Bone marrow (tissue), 2 donors: ENCODE measurements at places on chromosomes 2 and 18.
A peak's percentile ranks its signal among the peaks of the same experiment; 100 is the strongest.

DNA sequence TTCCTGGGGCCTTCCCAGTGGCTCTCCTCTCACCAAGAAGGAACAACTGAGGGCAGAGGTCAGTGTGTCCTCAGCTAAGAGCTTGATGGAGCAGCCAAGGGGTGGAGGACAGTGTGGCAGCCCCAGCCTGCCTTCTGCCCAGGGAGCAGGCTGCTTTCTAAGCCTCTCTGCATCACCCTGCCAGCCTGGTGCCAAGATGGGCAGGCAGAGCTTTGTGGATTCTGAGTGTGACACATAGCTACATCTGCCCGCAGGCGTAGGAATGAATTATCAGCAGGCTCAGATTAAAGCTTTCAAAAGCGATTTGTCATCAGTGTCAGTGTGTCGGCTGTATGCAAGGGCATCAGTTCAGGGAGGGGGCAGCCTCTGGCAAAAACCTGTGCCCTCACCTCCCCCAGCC, 8.7 kb downstream of the MAL start:
- DNase-seq: no peak

DNA sequence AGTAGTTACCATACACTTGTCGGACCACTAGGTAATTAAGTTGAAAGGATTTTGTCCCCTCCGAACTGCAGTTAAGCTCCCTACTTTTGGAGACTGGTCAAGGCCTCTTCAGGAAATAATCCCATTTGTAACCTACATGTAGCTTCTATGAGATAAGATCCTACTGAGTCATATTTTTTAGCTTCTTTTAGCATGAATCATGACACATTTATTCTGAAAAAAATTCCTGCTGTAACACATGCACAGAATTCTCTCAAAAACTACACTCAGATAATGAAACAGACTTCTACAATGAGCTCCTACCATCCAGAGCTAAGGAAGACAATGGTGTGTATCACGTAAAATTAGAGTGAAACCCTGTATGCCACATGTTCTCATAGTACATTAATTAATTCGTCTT, 100.7 kb upstream of the CCDC195 start:
- no peak for DNase-seq

- no peak for DNase-seq
These were observed 450.8 kb downstream of the DLGAP1 start for GRCh38 chr18:4004183-4004829.

DNA sequence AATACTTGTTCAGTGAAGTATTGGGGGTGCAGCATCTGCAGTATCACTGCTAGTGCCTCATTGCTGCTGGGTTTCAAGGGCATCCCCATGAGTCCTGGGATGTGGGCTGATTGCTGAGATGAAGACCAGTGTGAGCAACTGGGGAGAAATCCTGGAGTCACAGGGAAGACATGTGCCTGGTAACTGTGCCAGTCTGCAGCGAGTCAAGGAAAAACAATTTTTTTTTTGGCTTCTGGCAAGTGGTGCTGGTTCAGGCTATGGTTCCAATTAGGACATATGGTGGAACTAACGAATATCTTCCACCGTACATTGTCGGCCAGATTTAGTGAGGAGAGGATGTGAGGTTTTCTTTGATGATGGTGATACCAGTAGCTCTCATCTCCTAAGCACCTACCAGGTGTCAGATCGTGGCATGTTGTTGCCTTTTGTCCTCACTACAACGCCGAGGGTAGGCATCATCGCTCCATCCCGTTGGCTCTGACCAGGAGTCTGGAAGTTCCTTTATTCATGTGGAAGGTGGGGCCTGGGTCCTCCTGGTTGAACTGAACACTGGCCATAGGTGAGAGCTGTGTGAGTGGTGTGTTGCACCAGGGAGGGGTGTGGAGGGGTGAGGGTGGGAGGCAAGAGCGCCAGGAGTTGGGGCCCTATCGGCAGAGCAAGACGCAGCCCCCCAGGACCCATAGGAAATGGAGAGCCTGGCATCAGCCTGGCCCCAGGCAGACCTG, 118.0 kb upstream of the HS6ST1 start:
- DNase-seq: no peak

- DNase-seq: no peak
These were observed 7.6 kb downstream of the ITGA6 start for GRCh38 chr2:172434821-172435605.

DNA sequence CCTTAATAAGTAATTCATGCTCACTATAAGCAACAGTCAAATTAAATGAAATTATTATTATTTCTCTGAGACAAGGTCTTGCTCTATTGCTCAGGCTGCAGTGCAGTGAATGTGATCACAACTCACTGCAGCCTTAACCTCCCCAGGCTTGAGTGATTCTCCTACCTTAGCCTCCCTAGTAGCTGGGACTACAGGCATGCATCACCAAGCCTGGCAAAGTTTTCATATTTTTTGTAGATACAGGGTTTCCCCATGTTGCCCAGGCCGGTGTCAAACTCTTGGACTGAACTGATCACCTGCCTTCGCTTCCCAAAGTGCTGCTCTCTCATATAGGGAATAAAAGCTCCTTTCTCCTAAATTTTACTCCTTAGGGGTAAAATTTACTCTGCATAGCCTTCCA, 74.9 kb upstream of the GAREM1 start:
- no peak for DNase-seq

GRCh38 chr2:1979569-1979968, 235.3 kb upstream of the PXDN start:
- no peak for DNase-seq

DNA sequence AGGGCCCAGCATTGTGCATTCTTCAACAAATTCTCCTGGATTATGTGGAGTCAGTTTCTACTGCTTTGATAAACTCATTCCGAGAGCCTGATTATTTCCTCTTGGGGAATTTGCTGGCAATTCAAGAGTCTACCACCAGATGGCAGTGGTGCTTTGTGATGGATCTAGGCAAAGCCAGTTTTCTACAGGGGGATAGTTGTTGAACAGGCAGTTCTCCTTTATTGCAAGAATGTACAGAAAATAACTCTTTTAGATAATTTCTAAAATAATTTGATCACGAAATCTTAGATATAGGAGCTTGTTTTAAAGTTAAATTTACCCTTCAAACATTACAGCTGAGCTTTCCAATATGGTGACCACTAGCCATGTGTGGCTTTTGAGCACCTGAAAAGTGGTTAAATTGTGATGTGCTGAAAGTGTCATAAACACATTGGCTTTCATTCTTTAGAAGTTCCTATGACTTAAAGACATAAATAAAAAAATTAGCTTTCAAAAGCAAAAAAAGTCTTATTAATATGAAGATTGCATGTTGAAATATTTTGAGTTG, 66.7 kb upstream of the HAAO start:
- DNase-seq: peak; percentile 34

DNA sequence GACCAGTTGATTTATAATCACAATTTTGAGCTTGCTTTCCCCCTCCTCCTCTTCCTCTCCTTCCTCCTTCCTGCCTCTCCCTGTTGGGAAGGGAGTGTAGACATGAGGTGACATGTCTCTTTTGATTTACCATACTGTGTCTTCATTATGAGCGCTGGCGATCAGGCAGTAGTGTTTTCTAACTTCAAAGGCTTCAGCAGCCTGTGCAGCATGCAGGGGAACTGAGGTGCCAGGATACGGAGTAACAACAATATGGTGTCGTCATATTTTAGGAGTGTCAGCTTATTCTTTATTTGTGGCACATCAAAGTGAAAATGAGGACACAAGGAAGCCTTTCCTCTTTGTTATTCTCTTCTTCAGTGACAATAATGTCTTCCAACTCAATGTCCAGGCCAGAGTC, 864.2 kb downstream of the SLC4A3 start:
- no peak for DNase-seq

GRCh38 chr2:31511376-31511775, 69.4 kb downstream of the SRD5A2 start:
- DNase-seq: no peak

GRCh38 chr2:86176597-86176996, 18.7 kb downstream of the IMMT start:
- no peak for DNase-seq

- no peak for DNase-seq
These were observed 9.5 kb downstream of the HS1BP3 start for GRCh38 chr2:20641123-20641985.

- DNase-seq: no peak
These were observed 4.7 kb upstream of the CFAP65 start for GRCh38 chr2:219045937-219046550.

DNA sequence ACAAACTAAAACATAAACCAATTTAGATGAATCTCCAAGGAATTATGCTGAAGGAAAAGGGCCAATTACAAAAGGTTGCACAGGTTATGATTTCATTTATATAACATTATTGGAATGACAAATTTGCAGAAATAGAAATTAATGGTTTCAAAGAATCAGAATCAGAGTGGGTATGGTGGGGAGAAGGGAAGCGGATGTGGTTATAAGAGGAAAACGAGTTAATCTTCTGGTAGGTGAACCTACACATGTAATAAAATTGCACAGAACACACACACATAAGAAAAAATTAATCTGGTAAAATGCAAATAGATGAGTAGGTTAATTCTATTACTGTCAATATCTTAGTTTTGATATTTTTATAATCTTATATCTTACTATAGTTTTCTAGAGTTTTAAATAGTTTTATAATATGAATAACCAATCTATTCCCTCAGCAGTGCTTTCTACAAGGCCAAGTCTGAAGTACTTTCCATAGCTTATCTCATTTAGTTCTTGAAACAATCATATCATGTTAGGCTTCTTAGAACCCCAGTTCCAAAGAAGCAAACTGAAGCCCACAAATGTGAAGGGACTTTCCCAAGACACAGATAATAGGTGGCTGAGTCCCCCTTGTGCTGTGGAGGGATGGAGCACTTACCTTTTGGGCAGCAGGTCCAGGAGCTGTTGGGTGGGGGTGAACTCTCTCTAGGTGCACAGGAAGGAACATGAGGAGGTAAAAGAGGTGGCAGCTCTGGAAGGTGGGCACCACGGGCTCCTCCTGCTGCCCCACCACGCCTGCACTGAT, 31.5 kb downstream of the ZNF519 start:
- DNase-seq: no peak

GRCh38 chr2:108315444-108315934, 26.8 kb downstream of the SULT1C2 start:
- no peak for DNase-seq

DNA sequence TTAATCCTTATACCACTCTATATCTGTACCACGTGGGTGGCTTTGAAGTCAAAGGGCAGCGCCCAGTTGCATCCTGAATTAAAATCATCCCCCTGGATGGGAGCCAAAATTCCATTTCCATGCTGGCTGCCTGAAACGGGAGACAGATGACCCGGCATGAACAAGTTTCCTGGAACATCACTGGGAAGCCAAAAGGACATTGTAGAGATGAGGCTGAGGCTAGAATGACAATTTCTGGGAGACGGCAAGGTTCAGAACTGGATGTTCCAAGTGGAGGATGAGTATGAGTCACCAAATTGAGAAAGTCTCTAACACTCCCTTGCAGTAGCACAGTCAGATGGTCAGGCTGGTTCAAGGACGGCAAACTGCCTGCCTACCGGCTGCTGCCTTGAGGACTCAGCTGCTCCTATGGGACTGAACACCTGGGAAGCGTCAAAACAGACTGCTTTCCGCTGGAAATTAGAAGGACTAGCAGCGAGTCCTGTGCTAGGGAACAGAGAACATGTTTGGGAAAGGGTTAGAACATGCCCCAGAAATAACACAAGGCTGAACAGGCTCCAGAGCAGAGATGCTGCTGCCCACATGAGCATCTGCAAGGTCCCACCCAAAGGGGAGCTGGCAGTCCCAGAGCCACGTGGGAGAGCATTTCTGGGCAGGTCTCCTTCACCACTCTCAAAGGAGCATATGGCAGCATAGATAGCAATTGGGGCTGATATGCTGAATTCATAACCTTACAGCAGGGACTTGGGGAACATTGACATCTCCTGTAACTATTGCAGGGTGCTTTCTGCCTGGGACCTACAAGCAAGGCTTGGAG, 32.0 kb downstream of the YPEL5 start:
- DNase-seq: no peak

- DNase-seq: no peak
These were observed 421.6 kb upstream of the ID2 start for GRCh38 chr2:8260213-8260612.

DNA sequence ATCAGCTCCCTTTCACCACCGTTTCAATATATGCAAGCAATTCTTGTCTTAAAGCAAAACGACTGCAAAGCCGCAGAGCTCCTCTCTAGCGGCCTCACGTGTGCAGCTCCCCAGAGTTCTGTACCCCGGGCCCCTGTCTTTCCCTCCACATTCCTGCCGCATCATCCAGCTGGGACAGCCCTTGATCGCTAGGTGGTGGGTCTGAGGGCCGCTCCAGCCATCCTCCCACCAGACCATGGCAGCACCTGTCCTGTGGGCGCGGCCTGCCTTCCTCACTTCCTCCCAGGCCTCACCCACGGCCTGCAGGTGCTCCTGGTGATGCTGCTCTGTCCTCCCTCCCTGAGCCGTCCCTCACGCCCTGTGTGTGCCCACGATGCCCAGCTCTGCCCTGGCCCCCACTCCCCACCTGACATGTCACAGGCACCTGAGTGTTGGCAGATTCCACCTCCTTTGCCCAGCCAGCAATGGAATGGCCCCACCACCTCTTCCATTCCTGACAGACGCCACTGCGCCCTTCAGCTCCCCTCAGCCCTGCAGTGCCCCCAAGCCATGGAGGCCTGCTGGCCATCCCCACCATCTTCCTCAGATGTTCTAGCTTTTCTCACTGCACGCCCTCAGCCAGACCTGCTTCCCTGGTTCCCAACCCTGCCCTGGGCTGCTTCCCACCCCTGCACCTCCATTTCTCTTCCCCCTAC, 15.3 kb upstream of the ALLC start:
- no peak for DNase-seq

DNA sequence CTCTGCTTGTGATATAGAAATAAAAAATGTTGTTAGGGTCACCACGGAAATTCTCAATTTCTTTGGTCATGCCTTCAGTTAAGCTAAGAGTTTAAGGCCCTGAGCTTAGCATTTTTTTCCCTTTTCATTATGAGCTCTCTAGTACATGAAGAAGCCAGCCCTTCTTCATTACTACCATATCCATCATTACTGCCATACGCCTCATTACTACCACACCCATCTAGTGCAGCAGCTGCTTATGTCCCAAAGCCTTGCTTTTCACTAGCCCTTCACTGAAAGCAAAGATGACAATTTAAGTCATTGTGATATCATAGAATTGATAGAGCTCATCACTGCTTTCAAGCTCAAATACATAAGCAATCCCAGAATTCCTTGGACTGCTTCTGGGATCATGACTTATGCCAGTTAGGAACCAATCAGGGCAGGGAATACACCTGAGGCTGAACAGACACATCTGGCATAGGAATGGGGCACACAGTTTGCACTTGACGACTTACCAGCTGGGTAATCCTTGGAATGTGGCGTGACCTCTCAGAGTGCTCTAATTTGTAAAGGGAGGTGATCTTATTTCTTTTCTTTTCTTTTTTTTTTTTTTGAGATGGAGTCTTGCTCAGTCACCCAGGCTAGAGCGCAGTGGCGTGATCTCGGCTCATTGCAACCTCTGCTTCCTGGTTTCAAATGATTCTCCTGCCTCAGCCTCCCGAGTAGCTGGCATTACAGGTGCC, 40.3 kb downstream of the SOWAHC start:
- no peak for DNase-seq
